Caudate nucleus (tissue), 63 donors: ENCODE measurements at places on chromosomes 5 and 9.

DNA sequence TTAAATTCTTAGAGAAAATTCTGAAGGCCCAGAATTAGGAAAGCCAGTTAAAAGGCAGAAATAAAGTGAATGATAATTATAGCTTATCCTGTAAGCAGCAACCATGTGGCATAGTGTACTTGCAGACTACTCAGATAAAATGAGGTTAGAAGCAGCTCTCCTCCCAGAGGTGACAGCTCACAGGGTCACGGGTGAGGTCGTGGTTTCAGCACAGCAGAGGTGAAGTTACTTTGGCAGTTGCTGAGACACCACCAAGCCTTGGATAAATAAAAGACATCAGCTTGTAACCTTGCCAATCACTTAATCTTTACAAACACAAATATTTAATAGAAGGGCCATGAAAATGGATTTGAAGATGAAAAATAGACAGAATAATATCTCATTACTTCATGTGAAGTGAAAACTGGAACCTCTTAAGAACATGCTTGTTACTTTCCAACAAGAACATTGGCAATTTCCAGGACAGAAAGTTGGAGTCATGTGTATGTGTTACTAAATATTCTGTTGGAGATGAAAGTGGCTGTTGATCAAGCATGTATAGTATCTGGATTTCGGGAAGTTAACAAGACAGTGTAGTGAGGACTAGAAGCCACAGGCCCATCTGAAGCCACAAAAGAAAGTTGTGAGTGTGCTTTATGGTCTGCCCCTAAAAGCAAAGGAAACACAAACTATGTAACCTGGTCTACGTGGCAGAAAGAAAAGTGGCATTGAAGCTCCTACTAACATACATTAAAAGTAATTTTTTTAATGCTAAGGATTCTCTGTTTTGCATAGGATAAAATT lies 134.4 kb downstream of the ERCC6L2 start:
- DNase-seq: no peak

DNA sequence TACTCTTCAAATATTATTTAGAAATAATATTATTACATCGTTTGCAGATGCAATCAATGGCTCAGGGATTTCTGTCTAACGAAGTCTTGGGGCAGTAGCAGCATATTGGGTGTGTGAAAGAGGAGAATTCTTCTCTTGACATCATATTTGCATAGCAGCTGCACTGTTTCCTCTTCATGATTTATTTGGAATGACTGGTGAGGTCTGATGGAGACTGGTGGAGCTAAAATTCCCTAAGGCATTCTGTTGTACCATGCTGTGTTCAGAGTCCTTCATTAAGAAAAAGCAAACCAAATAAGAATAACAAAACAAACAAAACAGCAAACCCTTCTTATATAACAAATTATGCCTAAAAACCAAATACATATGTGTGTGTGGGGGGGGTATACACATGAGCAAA lies 177.6 kb downstream of the DIRAS2 start:
- DNase-seq: no peak

DNA sequence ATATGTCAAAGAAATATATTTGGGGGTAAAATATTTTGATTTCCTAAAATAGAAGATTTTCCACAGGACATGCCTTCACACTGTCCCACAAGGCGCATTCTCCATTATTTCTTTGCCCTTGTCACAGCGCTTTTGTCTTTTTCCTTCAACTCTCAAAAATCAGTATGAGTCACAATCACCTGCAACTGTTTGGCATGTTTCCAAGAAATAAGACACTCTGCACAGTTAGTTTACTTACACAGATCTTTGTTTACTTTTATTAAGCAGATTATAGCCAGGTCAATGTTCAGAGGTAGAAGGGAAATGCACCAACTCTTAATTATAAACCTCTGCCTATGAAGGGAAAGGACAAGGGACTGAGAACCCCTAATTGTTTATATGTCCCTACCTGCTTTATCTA lies 9.5 kb downstream of the CEMIP2 start:
- DNase-seq: no peak

GRCh38 chr5:140142856-140143255 lies 17.1 kb downstream of the IGIP start:
- no peak for DNase-seq

GRCh38 chr9:95177617-95178016 lies 139.9 kb downstream of the FANCC start:
- no peak for DNase-seq

DNA sequence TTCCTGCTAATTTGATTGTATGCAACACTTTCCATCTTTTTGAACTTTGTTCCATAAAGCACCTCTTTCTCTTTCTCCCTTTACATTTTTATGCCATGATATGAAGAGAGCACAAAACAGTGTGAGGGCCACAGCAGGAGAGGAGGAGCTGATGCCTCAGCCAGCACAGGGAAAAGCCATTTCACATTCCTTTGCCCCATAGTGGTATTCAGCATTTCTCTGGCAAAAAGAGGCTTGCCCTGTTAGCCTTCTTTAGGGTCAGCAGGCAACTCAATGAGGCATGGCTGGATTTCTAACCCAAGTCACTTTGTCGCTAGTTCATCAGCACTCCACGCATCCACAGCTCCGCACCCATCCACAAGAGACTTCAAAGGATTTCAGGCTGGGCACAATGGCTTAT lies 23.1 kb upstream of the TRPC7 start:
- DNase-seq: no peak
